DMS79 treated with DMSO at 0.1 percent for 48 hours (cell line): ENCODE measurements at places on chromosomes 13 and 19.
A peak's percentile ranks its signal among the peaks of the same experiment; 100 is the strongest.

GRCh38 chr13:73096638-73097037 lies 37.8 kb downstream of the KLF5 start:
- DNase-seq, result no peak

- DNase-seq, result peak; percentile 13
These were observed 1.2 kb downstream of the SEMA6B start for GRCh38 chr19:4557971-4558941.

DNA sequence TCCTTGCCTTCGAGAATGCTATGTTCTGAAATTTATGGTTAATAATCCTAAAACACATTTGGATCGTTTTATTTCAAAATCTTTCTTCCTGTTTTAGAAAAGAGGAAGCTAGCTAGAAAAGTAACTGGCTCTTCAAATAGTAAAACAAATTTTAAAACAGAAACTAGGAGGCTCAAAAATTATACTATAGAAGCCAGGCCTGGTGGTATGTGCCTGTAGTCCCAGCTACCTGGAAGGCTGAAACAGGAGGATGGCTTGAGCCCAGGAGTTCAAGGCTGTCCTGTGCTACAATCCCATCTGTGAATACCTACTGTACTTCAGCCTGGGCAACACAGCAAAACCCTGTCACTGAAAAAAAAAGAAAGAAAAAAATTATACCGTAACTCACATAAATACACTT lies 57.9 kb downstream of the ELF1 start:
- no peak for DNase-seq

DNA sequence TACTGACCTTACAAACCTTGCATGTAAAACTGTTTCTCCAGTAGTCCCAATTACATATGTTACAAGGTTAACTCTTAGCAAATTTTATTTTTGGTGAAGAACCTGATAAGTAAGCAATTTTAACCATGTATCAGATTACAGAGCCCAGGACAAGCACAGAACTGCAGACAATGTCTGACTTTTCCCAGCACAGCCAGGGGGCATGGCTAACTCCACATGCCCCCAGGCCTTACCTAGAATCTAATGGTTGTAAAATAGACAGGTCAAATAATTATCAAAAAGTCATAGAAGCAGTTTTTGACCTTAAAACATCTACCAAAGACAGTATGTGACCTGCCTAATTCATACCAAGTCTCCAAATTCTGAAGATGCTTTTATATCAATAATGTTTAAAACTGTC lies 364.1 kb downstream of the FOXO1 start:
- no peak for DNase-seq

DNA sequence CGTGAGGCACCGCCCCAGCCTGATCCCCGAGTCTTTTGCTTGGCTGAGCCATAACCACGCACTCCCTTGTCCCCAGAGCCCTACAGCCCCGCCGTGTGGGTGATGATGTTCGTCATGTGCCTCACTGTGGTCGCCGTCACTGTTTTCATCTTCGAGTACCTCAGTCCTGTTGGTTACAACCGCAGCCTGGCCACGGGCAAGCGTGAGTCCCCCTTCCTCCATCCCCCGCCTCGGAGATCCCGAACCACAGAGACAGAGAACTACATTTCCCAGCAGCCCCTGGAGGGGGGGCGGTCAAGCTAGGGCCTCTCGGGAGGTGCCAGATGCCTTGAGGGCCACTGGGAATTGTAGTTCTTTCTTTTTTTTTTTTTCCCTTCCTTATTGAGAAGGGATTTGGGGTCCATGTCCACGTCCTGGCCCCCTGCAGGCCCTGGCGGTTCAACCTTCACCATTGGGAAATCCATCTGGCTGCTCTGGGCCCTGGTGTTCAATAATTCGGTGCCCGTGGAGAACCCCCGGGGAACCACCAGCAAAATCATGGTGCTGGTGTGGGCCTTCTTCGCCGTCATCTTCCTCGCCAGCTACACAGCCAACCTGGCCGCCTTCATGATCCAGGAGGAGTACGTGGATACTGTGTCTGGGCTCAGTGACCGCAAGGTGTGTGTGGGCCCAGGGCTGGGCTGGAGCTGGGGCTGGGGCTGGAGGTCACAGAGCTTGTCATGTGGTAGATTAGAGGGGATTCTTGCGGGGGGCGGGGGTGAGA lies 25.9 kb downstream of the GRIN2D start:
- DNase-seq, result no peak
